ENCODE measurements at places on chromosomes 5 and 9.

DNA sequence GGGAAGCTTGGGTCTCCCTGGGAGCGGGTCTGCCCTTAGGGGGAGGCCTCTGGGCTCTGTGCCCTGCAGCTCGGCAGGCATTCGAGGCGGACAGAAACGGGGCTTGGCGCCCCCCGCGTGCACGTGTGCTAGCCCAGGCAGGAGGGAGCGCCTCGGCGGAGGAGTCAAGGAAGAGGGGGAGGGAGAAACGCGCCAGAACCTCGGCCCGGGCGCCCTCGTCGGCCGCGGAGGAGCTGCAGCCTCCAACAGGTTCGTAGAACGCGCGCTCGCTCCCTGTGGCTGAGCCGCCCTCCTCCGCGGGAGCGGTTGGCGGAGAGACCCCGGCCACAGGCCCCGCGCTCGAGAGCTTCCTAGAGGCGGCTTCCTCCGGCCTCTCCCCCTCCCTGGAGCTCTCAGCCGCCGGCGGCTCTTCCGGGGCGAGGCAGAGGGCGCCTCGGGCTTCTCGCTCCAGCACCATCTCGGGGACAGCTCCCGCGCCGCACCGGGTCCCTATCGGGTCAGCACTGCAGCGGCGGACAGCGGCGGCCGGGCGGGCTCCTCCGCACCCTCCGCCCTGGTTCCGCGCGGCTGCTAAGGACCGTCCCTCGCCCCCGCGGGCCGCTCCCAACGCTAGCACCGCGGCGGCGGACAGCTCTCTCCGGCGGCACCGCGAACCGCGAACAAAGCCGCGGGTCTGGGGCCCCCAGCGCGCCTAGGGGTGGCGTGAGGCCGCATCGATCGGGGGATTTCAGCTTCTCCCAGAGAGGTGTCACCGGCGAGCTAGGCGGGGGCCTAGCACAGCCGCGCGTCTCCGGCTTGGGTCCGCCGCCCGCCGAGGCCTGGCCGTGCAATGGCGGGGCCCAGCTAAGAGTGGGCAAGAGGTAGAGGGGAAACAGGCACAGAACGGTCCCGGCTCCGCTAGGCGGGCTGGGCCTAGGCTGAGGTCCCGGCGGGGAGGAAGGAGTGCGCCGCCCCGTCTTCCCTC is 74.6 kb upstream of the CPLX2 start:
- DNase-seq: no peak

DNA sequence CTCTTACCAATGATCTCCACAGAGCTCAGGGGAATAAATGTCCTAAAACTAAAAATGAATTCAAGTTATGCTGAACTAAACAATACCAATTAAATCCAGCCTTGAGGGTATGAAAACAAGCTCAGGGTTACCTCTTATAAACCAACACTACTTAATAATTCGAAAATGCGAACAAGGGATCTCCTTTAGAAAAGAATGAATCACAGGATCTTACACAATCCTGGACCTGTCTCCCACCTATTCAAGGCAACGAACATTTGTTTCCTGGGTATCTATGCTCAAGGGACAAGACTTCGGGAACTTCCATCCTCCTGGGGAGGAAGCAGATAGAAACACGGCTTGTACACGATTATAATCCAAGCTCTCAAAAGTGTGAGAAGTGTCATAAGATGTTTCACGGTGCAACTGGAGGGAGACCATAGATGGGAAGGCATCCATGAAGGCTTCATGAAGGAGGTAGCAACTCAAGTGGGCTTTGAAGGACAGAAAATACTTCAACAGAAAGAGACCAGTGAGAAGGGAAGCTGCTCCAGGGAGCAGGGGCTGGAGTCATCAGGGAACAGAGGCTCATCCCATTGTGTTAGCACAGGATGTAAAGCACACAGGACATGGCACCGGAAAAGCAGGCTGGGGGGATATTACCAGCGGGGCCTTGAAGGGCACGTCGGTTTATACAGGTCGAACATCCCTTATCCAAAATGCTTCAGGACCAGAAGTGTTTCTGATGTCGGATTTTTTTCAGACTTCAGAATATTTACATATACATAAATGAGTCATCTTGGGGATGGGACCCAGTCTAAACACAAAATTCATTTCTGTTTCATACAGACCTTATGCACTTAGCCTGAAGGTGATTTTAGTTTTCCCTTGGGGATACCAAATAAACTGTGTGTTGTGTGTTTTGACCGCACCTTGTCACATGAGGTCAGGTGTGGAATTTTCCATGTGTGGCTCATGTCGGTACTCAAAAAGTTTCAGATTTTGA is 87.4 kb downstream of the TLE1 start:
- no peak for DNase-seq

DNA sequence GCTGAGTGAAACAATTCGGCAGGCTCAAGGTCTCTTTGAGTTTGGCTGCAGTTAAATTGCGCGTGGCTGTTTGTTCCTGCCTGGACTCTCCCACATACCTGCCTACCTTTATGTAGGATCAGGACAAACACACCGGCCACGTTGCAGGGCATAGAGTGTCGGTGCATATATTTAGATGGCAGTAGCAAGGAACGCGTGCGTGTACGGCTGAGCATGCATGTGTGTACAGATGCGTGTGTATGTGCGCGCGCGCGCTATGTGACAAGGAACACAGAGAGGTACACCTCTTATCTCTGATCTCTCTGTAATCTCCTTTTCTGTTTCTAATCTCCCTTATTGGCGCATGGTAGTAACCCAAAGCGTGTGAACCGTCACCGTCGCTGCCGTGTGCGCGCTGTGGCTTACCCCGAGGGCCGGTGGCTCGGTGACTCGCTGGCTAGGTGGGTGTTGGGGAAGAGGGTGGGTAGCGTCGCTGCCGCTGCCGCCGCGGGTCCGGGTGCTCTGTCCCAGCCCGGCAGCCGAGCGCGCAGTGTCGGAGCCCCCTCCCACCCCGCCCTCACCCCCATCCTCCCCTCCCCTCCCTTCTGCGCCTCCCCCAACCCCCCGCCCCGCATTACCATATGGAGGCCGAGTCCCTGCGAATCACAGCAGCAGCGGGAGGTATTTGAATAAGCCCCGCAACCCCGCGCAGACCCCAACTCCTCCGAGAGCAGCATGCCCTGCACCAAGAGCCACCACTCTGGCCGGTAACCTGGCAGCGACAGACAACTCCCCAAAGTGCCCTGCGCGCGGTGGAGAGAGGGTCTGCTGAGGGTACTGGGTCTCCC is 204.8 kb downstream of the MEF2C start:
- no peak for DNase-seq

DNA sequence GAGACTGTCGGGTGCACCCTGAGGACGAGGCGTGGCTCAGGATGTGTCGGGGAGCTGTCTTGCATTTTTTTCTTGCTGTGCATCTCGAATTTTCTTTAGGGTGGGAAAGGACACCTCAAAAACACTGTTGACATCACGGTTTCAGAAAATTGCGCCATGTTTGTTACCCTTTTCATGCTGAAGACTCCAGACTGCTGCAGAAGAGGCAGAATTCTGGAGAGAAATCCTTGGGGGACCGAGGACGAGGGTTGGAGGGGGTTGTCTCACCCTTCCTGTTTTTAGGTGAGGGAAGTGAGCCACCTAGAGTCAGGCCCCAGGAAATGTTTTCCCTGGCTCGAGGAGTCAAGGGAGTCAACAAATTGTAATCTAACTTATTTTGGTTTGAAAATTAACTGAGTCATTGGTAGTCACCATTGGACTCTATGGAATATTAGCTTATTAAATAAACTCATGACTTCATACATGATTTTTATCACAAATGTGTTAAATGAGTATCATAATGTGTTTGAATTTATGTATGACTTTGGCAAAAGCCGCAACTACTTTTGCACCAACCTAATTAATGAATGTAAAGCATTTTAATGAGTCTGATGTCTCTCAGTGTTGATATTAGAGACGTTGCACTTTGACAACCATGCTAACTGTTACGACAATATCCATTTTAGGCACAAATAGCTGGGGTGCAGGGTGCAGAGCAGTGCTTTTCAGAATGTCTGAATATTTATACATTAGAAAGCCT is 724 bp upstream of the LYSMD3 start:
- DNase-seq: peak; percentile 95
